NCI-H187 (cell line): ENCODE measurements at places on chromosomes 3 and 15.

GRCh38 chr15:31437686-31438085 lies 111.1 kb downstream of the KLF13 start:
- DNase-seq = no peak

- DNase-seq = no peak
Measured at GRCh38 chr15:65979316-65979715, 110.0 kb downstream of the RAB11A start.

DNA sequence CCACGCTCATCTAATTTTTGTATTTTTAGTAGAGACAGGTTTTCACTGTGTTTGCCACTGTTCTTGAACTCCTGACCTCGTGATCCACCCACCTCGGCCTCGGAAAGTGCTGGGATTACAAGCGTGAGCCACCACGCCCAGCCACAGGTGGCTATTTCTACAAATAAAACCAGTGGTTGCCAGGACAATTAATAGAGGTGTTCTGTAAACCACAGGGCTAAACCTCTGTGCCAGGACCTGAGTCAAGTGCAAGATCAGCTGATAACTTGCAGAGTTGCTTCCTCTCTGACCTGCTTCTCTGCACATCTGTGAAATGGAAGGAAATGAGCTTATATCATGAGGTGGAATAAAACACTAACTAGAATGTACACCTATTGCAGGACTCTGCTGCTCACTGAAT lies 72.8 kb downstream of the CD200R1L start:
- DNase-seq = no peak

DNA sequence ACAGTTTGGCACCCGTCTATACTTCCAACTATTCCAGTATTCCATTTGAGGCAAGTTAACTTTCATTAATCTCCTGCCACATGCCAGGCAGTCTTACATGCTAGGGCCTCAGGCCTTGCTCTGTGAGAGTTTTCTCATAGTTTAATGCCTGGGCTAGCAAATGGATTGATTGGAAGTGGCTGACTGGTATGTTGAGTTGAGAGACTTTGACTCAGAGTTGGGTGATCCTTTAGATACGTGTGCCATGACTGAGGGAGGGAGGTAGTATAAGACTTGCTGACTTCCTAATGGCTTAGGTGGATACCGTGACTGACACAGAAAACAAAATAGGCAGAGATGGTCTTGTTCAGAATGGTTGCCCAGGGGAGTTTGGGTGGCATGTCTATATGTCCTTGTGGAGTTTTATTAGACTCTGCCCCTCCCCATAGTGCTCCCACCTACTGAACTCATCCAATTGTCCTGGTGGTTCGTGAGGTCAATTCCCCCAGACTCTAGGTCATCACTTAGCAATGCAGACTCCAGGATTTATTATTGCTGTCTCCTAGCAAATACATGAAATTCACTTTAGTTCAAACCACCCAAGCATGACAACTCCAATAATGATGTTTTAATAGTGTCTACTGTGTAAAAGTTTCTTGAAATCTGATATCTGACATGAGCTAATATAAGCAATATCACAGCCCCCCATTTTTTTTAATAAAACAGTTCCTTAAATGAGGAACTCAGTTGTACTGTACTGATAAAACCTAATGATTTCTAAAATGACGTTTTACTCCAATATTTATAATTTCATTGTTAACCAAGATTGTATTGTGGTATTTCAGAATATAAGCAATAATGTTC lies 413.9 kb upstream of the MDFIC2 start:
- no peak for DNase-seq

DNA sequence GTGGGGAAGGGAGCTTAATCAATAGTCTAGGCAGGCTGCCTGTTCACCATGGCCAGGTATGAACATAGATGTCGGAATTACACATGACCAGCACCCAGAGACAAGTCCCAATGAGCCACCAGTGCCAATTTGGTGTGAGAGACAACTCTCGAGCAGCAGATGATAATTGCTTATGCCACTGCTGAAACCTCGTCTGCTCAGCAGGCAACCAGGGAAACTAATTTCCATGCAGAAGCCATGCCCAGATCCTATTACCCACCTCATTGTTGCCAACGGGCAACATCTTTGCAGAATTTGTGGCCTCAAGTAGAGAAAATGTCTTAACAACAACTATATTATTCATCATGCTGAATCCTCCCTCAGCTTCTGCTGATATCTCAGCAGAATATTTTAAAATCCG lies 84.9 kb downstream of the CGGBP1 start:
- no peak for DNase-seq

GRCh38 chr15:40087068-40087810 lies 21.4 kb downstream of the BMF start:
- DNase-seq = no peak

DNA sequence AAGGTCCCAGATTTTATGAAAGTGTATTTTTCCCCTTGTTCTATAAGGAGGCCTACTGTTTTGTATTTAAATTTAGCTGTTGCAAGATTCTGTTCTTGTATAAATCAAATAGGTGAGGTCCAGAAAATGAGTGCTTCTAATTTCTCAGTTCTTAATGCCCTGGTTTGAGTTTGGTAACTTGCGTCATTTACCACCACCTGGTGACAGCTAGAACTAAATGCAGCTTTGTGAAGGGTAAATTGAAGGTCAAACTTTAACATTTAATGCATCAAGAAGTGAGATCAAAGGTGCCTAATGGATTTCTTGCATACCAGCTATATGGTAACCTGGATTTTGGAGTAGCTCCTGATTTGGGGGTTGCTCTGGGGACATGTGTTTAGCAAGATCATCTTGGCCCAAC lies 50.7 kb upstream of the POLR2M start:
- DNase-seq = no peak

- DNase-seq = no peak
Measured at GRCh38 chr15:94312946-94313345, 81.6 kb downstream of the MCTP2 start.

DNA sequence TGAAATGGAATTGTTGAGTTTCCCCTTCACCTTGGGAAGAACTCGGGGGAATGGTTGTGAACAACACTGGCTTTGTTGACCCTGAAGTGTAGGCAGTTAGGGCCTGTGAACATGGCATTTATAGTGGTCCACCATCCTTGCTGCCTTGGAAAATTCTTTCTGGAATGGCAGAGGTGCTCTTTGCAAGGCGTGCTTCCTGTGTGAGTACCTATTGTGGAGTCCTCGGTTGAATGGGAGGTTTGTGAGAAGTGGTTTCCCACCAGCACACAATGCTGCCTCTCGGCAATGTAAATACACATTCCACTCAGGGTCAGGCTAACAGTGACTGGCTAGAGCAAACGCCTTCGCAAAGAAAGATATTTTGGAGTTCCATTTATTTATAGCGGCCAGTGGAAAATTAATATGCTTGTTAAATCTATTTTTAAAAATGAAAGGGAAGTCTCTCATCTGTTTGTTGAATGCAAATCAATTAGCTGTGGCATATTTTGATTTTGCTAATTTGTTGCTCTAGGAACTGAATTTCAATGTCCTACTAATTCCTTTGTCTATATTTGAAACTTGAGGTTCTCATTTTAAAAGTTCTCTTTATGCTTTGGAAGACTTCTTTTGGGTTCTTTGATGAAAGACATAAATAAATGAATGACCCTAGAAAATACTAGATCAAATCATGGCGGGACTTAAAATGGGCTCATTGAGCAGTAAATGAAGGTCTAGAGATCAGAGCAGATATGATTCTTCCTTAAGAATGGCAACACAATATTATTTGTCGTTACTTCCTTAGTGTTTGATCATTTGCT lies 59.5 kb downstream of the FNDC3B start:
- no peak for DNase-seq

DNA sequence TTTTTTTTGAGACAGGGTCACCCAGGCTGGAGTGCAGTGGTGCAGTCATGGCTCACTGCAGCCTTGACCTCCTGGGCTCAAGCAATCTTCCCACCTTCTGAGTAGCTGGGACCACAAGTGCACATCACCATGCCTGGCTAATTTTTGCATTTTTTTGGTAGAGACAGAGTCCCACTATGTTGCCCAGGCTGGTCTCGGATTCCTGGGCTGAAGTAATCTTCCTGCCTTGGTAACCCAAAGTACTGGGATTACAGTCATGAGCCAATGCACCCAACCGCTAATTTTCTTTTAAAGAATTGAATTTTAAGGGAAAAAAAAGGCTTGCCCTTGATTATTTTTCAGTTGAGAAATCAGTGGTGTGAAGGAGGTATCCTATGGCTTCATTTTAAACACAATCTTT lies 334.0 kb downstream of the SOX2 start:
- no peak for DNase-seq

- DNase-seq = no peak
Measured at GRCh38 chr15:65069179-65069578, 1.4 kb upstream of the RASL12 start.

DNA sequence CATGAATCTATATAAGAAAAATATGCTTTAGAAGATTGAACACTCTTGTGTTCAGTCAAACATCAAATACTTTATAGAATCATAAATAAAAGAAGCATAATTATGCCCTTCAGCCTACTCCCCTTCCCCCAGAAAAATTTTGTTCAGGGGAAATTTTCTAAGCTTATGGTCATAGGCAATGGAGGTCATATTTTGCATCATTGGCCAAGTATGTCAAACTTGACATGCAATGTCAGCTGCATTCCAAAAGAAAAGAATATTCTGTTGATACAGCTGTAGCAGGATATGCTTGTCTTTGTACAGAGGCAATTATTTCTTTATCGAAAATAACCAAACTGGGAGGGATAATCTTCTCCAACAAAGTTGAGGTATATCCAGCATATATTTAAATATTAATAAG lies 328.2 kb downstream of the ZIC1 start:
- no peak for DNase-seq

- no peak for DNase-seq
Measured at GRCh38 chr3:128618398-128618726, 32.3 kb downstream of the RPN1 start.

GRCh38 chr3:34254285-34254684 lies 455.9 kb downstream of the PDCD6IP start:
- no peak for DNase-seq

DNA sequence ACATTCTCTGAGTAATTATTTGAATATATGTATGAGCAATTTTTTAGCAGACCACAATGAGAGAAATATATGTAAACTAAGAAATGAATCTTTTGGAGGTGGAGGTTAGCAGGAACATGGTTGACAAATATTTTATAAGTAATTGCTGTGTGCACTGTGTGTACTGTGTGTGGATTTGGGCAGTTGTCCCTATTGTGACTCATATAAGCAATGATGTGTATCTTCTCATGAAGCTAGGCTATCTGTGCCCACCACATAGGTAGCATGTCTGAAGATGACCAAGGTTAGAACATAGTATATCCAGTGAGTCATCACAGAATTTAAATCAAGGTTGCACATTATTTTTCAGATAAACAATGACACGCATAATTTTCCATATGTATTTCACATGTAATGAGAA lies 713.9 kb upstream of the GBE1 start:
- no peak for DNase-seq

DNA sequence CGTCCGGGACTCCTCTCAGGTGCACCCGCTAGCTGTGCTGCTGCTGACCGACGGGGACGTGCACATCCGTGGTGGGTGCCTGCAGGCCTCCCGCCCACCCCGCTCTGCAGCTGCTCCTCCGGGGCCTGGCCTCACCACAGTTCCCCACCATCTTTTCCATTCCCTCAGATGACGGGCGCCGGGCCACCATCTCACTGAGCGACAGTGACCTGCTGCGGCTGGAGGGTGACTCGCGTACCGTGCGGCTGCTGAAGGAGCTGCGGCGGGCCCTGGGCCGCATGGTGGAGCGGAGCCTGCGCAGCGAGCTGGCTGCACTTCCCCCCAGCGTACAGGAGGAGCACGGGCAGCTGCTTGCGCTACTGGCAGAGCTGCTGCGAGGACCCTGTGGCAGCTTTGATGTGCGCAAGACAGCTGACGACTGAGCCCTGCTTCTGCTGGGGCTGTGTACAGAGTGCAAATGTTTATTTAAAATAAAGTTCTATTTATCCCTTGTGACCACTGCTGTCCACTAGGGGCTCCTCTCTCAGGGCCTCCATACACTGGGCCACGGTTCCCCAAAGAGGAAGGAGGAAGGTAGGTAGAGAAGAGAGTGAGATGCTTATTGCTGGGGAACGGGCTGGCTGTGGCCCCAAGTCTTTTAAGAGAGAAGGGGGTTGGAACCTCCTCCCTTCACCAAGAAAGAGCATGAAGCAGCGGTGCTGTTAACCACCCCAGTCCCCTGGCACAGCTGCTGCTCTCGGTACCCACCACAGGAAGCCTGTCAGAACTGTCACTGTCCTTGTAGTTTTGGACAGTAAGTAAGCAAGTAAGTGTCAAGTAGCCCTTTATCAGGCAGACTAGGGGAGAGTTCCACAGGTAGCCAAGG lies 47.0 kb downstream of the DHX30 start:
- DNase-seq = no peak

DNA sequence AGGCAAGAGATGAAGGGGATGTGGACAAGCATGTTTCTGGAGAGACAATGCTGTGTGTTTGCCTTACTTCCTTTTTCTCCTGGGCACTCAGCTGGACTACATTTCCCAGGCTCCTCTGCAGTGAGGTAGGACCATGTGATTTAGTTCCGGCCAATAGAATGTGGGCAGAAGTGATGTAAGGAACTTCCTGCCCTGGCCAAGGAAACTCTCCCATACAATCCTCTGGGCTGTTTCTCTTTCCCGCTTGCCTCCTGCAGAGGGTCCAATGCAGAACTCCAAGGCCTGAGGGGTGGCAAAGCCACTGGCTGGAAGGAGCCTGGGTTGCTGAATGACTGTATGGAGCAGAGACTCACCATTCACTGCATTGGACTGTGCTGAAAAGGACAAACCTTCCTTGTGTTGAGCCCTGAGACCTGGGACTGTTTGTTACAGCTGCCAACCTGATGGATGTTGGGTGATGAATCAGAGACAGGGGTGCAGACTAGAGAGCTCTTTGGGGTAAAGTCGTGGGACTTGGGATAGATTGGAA lies 82.7 kb upstream of the SLC6A6 start:
- DNase-seq = no peak

GRCh38 chr3:180093535-180093934 lies 56.8 kb upstream of the PEX5L start:
- no peak for DNase-seq
